ENCODE measurements at places on chromosomes 3 and 15. TPM values are rescaled to one million over a fixed set of nuclear protein-coding genes. Genes with fewer than 3 reads are reported as not detected.

The MCTP2 gene
- polyA plus RNA-seq = 0.68 TPM

The CGNL1 gene
- polyA plus RNA-seq = 8.8 TPM

The FEZF2 gene
- polyA plus RNA-seq = not detected

The TMC3 gene
- 0.11 TPM for polyA plus RNA-seq

The FAM107A gene
- 1.8 TPM for polyA plus RNA-seq

The NR2E3 gene
- polyA plus RNA-seq = 4.3 TPM

The SYNM gene
- polyA plus RNA-seq = not detected

The TNNC1 gene
- 1,063 TPM for polyA plus RNA-seq

The NPAP1 gene
- polyA plus RNA-seq = 0.03 TPM

DNA sequence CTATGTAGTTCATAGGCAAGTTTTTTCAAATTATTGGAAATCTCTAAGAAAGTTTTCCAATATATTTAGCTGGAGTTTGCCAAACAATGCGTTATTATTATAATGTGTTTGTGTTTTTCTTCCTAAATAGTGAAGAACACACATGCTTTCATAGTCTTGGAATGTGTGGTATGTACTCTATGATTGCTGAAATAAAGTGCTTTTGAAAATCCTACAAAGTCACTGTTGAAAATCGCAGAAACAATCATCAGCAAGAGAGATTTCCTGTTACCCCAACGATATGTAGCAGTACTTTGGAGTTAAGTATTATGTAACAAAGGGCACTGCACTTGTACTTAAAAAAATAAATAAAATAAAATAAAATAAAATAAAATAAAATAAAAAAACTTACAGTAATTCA is 796.2 kb downstream of the NAALADL2 start:
- no peak for DNase-seq

DNA sequence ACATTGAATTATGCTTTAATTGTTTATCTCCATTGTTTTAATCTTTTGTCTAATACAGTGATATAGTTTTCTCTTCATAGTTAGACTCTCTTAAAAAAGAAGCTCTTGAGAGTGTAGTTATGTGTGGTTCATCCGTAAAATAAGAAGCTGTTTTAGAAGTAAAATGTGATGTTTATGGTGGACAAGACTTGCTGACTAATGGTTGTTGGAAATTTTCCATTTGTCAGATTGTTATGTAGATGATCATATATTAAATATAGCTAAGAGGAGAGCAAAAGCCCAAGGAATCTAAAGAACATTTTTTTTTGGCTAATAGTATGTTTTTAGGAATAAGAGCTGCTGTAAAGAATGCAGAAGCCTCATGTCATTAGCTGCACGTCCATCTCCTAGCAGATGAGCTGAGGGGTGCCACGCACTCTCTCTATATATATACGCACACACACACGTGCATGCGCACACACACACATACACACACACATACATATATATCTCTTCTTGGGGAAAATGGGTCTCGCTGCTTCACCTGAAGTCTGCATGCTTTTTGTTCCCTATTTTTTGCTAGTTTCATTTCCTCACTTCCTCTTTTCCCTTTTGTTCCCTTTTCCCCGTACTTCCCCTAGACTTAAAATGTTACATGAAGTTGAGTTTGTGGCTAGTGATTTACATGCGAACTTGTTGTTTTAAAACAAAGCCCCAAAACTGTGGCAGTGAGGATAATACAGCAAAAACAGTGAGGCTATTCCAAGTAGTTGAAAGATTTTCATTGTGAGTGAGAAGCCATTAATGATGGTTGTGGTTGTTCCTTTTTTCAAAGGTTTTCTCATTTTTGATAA is 107.8 kb downstream of the MBNL1 start:
- no peak for DNase-seq

- DNase-seq = no peak
These were observed 6.9 kb downstream of the MTMR10 start for GRCh38 chr15:30984542-30984941.

GRCh38 chr3:123859177-123859576 is 25.0 kb downstream of the MYLK start:
- DNase-seq = no peak

DNA sequence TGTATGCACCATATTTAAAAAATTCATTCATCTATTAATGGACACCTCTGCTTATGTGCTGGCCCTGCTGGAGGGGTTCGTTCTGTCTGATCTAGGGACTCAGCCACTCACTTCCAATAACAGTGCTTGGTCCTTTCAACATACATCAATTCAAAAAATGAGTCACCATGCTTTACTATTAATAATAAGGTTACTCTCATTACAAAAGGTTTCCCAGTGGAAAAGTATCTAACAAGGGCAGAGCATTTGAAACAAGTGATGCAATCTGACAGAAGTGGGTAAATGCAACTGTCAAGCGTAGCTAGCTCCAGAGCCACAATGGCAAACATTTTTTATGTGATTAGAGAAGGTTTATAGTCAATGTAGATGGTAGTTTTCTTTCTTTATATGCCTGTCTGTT is 67.9 kb upstream of the TNIK start:
- no peak for DNase-seq

DNA sequence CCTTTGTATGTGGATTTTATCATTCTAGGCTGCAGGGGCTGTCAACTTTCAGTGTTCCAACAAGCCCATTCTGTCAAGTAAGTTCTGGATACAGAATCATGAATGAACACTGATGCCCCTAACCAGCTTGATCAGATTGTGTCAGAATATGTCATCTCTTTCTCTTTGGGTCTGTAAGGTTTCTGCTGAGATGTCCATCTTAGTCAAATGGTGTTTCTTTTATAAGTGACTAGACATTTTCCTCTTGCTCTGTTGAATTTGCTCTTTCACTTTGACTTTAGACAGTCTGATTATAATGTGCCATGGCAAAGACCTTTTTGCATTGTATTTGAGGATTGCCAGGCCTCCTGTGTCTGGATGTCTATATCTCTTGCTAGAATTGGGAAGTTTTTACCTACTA is 660.9 kb upstream of the CBLB start:
- no peak for DNase-seq

DNA sequence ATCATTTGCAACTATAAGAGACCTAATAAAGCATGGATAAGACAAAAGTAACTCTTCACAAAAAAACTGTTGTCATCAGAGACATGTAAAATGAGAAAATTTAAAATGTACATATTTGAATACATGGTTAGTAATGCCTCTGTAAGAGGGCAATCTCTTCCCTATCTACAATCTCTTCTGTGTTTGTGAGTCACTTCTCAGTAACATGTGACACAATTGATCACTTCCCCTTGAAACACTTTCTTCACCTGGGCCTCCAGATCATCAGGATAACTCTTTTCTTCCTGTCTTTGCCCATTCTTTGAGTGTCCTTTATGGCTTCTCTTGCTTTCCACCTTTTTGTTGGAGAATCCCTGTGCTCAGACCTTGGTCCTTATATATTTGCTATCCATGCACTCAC is 50.4 kb downstream of the TFDP2 start:
- no peak for DNase-seq
